ENCODE measurements at places on chromosomes 2 and 18.

DNA sequence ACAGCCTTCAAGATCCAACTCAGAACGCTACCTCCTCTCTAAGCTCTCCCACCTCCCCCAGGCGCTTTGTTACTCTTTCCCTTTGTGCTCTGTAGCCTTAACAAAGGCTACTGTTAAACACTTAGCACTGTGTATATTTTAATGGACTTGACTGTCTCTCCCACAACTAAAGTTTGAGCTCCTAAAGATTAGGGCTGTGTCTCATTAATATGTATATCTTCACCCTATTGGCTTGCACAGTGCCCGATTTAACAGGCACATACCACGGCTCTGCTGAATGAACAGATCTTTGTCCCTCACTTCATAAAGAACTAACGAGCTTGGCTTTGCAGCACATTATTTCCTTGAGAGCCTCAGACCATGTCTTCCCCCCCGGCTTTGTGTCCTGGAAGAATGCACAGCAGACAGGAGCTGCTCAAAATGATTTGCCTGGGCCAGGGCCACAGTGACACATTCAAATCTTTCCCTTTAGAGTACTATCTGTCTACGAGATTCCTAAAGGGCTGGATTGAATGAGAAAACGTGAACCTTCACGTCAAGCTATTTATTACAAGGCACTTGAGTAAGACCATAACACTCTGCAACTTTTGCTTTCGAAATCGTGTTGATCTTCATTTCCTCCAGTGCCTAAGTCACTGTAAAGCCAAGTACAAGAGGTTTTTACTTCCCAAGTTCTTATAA is 22.1 kb downstream of the ABHD3 start:
- no peak for DNase-seq

GRCh38 chr2:168583710-168584521 is 127.8 kb downstream of the CERS6 start:
- DNase-seq = no peak

- DNase-seq = no peak
Observed at GRCh38 chr2:114354199-114354598, 88.2 kb upstream of the DPP10 start.

DNA sequence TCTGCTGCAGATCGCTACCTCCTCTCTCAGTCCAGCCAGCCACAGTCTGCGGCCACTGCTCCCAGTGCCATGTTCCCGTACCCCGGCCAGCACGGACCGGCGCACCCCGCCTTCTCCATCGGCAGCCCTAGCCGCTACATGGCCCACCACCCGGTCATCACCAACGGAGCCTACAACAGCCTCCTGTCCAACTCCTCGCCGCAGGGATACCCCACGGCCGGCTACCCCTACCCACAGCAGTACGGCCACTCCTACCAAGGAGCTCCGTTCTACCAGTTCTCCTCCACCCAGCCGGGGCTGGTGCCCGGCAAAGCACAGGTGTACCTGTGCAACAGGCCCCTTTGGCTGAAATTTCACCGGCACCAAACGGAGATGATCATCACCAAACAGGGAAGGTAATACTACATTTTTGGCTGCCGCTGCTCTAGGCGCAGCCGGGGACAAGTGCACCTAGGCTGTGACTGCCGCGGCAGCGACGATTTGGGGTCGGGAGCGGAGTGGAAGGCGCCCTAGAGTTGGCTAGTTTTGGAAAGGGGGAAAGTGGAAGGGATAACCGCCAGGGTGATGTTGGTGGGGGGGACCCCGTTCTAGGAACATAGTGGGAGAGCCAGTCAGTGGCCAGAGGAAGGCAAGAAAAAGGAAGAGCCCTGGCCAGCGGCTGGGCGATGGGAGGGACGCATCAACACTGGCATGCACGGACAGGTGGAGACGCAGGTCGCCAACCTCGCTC is 776 bp downstream of the TBR1 start:
- no peak for DNase-seq

- no peak for DNase-seq
Observed at GRCh38 chr2:11480406-11480805, 14.4 kb upstream of the E2F6 start.

DNA sequence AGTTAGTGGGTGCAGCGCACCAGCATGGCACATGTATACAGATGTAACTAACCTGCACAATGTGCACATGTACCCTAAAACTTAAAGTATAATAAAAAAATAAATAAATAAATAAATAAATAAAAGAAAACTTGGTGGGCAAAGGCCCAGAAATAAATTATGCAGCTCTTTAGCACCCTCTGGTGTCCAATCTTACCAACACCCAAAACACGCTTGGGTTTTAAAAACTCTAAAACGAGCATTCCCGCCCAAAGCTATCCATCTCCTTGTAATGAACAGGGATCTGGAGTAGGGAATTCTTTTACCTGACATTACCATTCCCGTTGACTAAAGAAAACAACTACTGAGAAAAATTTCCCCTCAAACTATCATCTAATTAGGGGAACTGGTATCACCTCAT is 2005.9 kb upstream of the CELF4 start:
- DNase-seq = no peak

DNA sequence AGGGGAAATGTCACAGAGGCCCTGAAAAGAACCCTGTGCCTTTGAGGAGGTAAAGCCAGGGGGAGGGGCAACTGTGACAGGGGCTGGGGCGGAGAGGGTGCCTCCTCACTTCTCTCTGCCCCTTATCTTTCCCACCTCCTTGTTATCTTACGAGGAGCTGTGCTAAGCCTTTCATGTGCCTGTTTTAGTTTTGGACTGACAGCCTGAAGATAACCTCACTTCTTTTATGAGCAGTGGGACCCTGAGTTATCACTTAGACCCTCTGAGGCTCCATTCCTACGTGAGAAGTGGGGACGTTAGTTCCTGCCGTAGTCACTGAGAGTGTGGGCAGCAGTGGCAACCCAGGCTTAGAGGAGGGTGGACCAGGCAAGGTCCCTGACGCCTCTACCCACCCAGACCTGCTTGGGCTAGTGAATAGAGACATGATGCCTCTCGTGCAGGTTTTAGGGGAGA is 39.5 kb upstream of the LBH start:
- DNase-seq = no peak

- DNase-seq = no peak
Observed at GRCh38 chr2:182078988-182079602, 93.4 kb downstream of the PPP1R1C start.

- DNase-seq = no peak
Observed at GRCh38 chr2:144650907-144651306, 131.0 kb upstream of the ZEB2 start.

- DNase-seq = no peak
Observed at GRCh38 chr2:172372436-172372835, 55.0 kb upstream of the ITGA6 start.

GRCh38 chr2:189441709-189442074 is 418 bp downstream of the WDR75 start:
- DNase-seq = no peak

DNA sequence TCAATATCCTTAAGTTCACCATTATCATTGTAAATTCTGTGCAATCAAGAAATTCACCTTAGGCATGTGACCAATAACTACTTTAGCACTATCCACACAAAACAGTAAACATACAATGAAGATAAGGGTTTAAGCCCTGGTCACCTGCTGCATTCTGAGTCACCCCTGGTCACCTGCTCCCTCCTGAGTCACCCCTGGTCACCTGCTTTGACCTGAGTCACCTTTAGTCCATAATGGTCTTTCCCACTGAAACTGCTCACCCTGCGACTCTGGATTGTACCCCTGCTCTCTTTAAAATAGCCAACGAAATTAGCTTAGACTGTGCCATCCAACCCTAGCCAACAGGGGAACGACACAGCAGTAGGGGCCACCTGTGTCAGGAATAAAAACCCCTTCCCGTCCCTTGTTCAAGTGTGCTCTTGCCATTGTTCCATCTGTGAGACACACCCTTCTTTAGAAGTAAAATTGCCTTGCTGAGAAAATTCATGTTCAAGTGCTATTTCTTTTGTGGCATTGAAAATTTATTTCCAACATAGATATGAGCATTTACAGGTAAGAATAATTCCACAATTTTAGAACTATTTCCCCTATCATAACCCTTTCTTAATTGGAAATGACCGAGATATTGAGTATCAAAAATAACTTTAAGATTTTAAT is 902.8 kb downstream of the DSC3 start:
- no peak for DNase-seq

DNA sequence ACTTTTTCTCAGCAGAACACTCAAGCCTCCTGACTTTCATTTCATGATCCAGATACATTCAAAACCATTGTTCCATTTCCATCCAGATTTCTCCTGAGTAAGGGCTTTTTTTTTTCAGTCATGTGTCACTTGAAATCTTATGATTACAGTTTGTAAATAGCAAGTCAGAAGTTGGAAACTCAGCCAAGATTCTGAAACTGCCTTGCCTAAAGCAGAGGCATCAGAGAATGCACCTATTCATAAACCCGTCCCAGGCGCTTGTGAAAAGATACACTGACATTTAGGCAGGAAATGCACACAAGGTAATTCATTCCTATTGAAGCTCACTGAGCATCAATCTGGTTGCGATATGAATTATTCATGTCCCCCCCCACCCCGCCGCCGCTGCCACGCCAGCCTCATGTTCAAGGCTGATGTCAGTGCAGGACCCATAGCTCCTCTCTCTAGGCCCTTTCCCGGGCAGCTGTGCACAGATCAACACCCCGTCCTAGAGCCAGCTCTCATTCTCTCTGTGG is 30.4 kb upstream of the MGAT4A start:
- DNase-seq = no peak

GRCh38 chr2:239800785-239801386 is 224.3 kb downstream of the NDUFA10 start:
- no peak for DNase-seq

- DNase-seq = no peak
Observed at GRCh38 chr2:190084704-190085103, 22.2 kb upstream of the MSTN start.

DNA sequence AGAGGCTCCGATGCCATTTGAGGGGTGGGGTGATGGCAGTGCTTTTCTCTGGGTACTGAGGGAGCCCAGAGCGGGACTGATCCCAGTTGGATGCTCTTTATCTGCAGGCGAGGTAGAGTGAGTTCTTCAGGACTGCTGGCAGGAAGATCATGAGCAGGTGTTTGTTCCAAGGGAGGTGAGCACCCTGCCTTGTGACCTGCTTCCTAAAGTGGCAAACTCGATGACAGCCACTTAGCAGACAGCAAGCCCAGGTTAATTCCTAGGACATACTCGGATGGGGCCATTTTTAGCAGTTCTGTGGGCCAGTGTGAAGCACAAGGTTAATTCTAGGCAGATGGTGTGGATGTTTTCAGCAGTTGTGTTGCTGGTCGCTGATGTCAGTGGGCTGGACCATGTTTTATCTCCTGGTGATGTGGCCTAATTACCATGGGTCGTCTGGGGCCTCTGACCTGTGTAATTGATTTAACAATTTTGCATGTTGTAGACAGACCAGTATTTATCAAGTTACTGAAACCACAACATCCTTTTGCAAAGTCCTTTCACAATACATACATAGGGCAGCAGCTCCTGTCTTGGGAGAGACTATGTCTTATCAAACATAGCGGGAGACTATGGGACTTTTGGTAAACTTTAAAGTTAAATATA is 4.9 kb downstream of the FKBP1B start:
- DNase-seq = no peak

DNA sequence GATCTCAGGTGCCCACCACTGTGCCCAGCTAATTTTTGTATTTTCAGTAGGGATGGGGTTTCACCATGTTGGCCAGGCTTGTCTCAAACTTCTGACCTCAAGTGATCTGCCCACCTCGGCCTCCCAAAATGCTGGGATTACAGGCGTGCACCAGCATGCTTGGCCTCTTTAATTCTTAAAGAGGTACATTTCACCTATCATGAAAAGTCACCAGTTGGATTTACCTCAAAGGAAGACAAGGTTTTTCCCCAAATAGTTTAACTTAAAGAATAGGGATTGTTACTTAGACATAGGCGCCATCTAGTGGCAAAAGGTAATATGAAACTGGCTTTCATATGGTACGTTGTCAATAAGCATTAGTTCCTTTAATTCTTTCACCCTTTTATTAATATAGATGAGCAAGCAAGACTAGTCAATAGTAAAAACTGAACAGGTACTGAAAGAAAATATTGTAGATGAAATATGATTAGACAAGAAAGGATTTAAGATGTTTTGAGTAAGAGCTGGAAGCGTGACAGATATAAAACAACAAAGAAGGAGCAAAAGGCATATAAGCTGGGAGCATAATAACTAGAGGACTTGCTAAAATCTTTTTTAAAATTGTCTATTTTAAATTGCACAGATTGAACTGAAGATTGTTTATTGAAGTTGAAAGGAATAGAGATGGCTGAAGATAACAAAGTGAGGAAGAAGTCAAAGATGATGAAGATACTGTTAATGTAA is 35.0 kb upstream of the PSMD14 start:
- no peak for DNase-seq

GRCh38 chr2:160201849-160202539 is 1.9 kb upstream of the ITGB6 start:
- DNase-seq = no peak

DNA sequence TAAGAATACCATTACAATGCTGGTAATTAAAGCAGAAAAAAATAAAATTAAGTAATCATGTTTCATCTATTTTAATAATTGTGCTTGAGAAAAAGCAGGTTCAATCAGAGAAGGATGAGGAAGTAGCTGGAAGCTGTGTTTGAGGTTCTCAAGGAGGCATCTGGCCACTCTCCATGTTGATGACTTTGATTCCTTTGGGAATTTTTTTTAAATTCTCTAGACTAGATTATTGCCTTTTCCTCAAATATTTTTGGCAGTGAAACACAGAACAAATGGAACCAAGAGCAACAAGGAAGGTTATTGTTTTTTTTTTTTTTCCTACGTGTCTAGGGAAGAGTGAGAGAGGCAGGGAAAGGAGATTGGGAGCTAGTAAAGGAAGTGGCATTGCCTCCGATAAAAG is 99.9 kb upstream of the NRP2 start:
- DNase-seq = no peak

DNA sequence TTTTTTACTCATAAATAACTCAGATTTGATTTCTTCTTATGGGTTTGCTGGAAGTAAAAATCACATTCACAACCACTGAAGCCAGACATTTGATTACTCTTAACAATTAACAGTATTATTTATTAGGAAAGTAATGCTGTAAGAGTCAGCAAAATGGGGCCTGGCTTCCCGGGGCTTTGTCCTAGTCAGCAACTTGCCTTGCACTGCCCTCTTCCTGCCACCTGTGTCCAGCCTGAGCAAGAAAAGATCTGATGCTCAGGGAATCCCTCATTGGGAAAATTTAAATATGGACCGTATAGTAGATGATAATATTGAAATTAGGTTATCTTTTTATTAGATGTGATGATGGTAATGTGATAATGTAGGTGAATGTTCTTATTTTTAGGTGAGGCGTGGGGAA is 30.8 kb upstream of the ACYP2 start:
- no peak for DNase-seq

- no peak for DNase-seq
Observed at GRCh38 chr2:174856447-174856846, 92.2 kb upstream of the CHRNA1 start.

DNA sequence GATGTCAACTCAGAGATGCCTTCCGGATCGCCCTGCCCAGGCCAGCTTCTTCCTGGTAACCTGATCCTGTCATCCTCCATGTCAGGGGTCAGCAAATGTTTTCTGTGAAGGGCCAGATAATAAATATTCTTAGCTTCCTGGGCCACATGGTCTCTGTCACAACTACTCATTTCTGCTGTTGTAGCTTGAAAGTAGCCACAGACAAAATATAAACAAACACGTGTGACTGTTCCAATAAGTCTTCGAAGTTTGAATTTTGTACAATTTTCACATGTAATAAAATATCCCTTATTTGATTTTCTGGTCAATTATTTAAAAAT is 35.8 kb downstream of the ANXA4 start:
- DNase-seq = no peak

Data from stimulated activated CD4-positive, alpha-beta T cell treated with anti-CD3 and anti-CD28 coated beads, Interleukin-15, amount 100 ng/mL, for 1 hour (primary cell).